T-cell (primary cell): ENCODE measurements at places on chromosomes 16 and 17.

DNA sequence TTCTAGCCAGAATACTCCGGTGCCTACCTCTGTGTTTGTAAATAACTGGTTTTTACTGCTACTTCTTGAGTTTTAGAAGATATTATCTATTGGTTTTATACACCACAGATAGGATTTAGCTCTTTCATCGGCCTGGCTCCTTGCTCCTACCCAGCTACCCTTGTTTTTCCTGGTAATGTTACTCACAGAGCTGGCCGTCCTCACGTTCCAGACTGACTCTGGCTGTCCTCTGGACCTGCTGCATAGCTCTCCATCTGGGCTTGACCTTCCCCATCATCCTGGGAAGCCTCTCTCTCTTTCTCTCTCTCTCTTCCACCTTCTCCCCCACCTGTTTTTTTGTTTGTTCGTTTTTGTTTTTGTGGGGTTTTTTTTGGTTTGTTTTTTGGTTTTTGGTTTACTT lies 51.5 kb downstream of the MPRIP start:
- DNase-seq: no peak

GRCh38 chr16:68367030-68367429 lies 56.2 kb downstream of the PRMT7 start:
- DNase-seq: no peak

- no peak for DNase-seq
Measured at GRCh38 chr17:13827118-13827517, 225.4 kb upstream of the HS3ST3A1 start.

DNA sequence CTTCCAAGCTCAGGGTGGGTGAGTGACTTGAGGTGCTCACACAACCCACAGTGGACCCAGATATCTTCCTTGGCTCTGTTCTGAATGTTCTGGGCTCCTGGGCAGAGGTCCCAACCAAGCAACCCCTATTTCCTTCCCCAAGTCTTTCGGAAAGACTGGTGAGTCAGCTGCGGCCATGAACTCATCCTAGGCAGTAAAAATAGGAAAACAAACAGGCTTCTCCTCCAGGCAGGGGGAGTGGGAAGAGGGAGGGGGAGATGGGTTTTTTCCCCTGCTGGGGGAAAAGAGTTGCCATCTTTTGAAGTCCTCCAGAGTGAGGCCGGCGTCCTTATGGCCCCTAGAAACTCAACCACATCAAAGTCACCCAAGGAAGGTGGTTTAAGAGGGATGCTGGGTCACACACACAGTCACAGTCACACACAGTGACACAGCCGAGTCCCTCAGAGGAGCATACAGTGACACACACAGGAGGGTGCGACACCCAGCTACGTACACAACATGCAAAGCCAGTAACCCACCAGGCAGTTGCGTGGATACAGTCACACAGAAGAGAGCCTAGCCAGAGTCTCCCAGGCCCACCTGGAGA lies 16.0 kb upstream of the DLX4 start:
- no peak for DNase-seq
